ENCODE measurements at places on chromosomes 2 and 18. TPM values are rescaled to one million over a fixed set of nuclear protein-coding genes. Genes with fewer than 3 reads are reported as not detected.

DNA sequence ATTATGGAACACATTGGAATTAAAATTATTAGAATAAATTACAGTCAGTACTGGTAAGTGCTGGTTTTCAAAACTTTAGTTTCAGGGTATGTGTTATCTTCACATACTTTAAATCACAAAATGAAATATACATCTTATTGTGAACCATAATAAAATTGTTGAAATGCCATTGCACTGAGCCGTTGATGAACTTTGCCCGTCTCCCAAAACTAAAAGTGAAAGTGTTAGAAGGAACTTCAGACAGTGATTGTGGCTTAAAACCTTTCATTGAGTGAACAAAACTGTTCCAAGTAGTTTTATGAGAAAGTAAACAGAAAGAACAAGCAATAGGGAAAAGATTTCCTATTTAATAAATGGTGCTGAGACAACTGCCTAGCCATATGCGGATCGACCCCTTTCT lies 811.6 kb downstream of the PLCL1 start:
- DNase-seq = no peak

IL1RN gene
- total RNA-seq = 0.52 TPM

- no peak for DNase-seq
Measured at GRCh38 chr2:197677483-197677882, 2.1 kb upstream of the RFTN2 start.

GRCh38 chr18:57211776-57212175 lies 64.9 kb downstream of the BOD1L2 start:
- no peak for DNase-seq

- DNase-seq = no peak
Measured at GRCh38 chr2:190404487-190404886, 3.7 kb upstream of the MFSD6 start.

GRCh38 chr18:76464281-76465259 lies 30.5 kb downstream of the ZNF516 start:
- no peak for DNase-seq

TUBB8B gene
- total RNA-seq = not detected

- peak; percentile 83 for DNase-seq
Measured at GRCh38 chr2:64865073-64865830, 123.9 kb upstream of the SLC1A4 start.

DNA sequence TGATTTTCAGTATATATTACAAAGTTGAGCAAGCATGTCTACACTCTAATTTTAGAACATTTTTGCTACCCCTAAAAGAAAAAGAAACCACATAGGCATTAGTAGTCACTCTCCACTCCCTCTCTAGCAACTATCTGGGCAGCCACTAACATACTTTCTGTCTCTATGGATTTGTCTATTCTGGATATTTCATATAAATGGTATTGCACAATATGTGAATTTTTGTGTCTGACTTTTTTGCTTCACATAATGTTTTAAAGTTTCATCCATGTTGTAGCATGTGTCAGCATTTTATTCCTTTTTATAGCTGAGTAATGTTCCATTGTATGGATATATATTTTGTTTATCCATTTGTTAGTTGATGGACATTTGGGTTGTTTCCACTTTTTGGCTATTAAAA lies 232.5 kb upstream of the CTAGE1 start:
- DNase-seq = no peak

ANAPC1 gene
- total RNA-seq = 50.4 TPM

RASGRP3 gene
- 1.8 TPM for total RNA-seq

PLCD4 gene
- total RNA-seq = 0.83 TPM

DNA sequence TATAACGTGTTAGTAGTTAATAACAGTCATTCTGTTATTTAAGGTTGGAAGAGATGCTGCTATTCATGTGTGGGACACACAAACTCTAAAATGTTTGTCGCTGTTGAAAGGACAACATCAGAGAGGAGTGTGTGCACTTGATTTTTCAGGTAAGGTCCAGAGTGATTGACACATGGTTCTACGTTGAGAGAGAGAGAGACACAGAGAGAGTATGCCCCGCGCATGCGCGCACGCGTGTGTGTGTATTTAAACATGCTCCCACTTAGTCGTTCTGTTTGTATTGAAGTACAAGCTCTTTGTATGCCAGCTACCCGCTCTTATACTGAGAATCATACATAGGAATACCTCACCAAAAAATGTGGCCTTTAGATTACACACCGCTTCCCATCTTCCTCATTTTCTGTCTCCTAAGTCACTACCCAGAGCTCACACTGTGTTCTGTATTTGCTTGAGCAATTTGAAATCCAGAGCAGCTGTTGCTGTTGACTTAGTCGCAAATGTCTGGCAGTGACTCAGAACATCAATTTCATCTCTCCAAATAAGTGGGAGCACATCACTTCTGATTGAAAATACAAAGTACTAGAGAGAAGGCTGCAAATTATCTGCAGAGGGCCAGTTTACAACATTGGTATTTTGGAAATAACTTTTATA lies 148.1 kb downstream of the EML6 start:
- no peak for DNase-seq
